NCI-H2081 treated with DMSO at 0.1 percent for 48 hours (cell line): ENCODE measurements at places on chromosomes 1 and 21.

DNA sequence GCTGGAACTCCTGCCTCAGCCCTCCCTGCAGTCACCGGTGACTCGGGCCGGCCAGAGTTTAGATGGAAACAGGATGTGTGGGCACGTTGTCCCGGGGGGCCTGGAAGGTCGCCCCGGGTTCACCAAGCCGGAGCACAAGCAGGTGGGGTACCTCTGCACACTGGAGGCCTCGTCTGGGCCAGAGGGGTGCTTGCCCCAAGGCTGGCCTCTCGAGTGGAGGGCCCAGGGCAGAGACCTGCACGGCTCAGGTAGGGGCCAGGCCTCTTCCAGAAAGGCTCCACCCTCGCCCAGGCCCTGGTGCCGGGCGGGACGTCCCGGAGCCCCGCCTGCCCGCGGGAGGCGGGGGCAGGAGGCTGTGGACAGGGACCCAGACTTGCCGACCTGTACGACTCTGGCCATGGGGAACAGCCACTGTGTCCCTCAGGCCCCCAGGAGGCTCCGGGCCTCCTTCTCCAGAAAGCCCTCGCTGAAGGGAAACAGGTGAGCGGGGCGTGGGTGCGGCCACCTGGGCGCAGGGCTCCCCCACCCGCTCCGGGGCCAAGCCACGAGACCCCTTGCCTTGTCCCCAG lies at the start of gene PLEKHN1:
PLEKHN1 (plus strand) TSS at position 348 of the 569 bp plus-strand sequence; CDS start at position 398, 50 bp downstream.
- DNase-seq, result no peak

DNA sequence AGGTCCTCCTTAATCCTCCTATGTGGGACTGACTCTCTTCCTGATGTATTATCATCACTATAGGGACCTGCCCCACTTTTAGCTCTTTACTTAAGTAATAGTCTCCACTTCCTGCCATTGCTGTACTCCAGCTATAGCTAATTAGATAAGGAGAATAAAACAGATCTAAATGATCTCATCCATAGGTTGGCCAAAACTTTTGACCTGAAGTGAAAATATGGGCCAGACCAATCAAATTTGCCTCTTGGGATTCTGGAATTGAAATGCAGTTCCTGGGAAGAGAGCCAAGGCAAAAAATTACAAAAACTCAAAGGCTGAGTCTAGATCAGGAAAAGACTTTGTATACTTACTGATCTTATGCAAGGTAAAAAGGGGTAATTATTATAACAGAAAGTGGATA lies 36.1 kb upstream of the PDE4B start:
- no peak for DNase-seq

DNA sequence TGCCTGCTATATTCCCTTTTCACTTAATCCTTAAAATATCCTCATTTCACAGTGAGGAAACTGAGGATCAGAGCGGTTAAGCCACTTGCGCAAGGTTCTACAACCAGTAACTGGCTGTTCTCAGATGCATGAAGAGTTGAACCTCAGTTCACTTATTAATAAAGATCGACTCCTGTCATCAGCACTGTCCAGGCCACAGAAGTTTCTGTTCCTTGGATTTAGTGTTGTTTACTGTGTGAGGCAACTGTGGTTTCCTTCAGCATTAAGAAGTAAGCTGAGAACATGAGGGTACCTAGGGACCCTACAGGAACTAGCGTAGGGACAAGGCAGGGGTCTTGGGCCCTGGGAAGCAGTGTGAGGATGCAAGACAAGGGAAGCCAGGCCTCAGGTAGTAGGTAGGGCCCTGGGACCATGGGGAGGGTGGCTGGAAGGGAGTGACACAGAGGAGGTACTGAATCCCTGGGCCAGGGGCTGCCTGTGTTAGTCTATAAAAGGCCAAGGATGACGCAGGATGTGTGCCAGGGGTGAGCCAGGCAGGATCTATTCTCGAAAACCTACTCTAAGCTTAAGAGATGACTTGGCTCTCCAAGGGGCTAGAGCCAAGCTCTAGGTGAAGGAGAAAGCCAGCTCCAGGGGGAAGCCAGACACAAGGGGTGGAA lies 181.2 kb upstream of the CSF3R start:
- no peak for DNase-seq

DNA sequence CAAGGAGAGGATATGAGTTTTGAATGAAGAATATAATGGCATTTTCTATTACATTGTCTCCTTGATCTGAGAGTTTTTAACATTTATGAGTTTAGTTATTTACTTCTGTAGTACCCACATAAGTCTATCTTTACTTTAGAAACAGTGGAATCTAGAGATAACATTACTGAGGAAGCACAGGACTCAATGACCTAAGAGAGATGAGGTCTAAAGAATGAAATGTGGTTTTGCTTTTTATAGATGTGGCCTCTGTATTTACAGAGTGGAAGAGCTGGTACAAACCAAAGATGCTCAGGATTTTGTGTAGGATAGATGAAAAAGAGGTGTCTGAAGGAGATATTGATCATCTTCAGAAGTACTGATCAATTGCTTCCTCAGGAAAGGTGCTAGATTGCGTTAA lies 177.3 kb downstream of the KCTD3 start:
- no peak for DNase-seq

GRCh38 chr1:64701886-64702285 lies 43.0 kb upstream of the RAVER2 start:
- no peak for DNase-seq

- no peak for DNase-seq
Measured at GRCh38 chr21:27580276-27580675, 613.4 kb upstream of the ADAMTS5 start.

GRCh38 chr1:246035060-246035541 lies 472.0 kb downstream of the SMYD3 start:
- DNase-seq, result no peak

DNA sequence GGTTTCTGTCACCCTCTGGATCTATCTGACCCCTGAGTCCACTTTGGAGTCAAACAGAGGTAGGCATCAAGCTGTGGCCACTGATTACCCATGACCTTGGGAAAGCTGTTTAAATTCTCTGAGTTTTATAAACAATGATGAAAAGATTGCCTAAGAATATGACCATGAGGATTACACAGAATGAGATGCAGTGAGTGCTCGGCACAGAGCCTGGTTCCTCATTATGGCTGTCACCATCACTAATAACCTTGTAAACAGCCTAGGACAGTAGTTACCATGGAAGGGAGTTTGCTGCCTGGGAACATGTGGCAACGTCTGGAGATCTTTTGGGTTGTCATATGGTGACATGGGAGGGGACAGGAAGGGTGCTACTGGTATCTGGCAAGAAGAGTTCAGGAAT lies 248.3 kb upstream of the KAZN start:
- no peak for DNase-seq

DNA sequence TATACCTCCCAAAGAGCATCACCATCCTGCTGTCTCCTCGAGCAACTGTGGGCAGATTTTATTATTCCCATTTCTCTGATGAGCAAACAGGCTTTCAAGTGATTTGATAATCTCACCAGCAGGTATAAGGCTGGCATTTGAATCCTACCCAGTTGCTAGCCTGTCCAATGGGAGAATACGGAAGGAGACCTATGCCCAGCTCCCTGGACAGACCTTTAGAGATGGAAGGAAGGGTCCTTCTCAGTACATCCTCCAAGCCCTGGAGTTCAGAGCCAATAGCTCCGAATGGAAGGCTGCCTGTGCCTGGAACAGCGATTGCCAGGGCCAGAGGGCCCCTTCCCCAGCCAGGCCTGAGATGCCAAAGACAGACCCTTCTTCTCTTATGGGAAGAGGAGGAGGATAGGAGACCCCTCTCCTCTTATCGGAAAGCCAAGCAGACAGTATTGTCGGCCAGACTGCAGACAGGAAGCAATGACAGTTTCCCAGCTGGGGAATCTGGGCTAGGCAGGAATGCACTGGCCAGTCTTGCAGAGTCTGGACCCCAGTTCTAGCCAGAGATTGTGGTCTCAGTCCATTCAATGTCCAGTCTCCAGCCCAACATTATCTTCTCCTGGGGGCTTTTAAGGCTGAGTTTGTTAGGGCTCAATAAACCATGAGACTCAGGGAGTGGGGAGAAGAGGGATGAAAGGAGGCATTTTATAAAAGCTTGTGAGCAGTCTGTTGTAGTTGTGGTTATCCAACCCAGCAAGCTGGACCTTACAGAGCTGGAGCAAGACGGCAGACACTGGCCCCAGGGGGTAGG lies 2.0 kb downstream of the IFFO2 start:
- DNase-seq, result no peak

GRCh38 chr21:42846221-42846620 lies 33.1 kb downstream of the WDR4 start:
- no peak for DNase-seq

GRCh38 chr1:40817791-40818263 lies 34.2 kb downstream of the KCNQ4 start:
- DNase-seq, result no peak

- DNase-seq, result no peak
Measured at GRCh38 chr1:223842784-223843183, 3.0 kb downstream of the TP53BP2 start.

- no peak for DNase-seq
Measured at GRCh38 chr1:6612641-6613360, 730 bp upstream of the PHF13 start.

- no peak for DNase-seq
Measured at GRCh38 chr1:8889925-8890785, 11.7 kb upstream of the ENO1 start.

- no peak for DNase-seq
Measured at GRCh38 chr1:8154621-8155052, 128.5 kb upstream of the ERRFI1 start.

GRCh38 chr1:209364716-209365115 lies 218.8 kb upstream of the CAMK1G start:
- DNase-seq, result no peak

DNA sequence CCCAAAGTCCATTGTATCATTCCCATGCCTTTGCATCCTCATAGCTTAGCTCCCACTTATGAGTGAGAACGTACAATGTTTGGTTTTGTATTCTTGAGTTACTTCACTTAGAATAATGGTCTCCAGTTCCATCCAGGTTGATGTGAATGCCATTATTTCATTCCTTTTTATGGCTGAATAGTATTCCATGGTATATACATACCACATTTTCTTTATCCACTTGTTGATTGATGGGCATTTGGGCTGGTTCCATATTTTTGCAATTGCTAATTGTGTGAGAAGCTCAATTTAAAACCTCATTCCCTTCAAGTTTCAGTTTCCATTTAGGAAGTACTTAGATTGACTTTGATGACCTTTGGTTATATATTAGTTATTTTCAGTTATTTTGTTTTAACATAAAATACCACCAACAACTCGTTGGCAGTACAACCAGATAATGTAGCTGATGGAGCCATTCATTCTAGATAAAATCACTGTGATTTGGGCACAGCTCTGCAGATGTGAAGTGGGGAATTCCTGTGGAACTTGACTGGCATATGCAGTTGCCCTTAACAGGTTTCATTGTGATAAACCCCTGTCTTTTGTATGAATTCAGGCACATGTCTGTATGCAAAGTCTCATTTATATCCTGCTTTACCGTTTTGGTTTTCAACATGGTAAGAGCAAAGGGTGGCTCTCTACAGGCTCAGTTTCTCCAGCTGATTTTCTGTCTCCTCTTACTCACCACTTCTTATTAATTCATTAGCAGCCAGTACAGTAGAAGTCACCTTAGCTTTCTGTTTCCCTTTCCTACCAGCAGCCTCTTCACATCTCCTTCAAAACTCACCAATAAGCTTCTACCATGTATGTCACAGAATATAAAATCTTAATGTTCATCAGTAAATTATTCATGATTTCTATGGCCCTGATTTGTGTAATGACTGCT lies 170.9 kb downstream of the C1orf21 start:
- DNase-seq, result no peak
